Spinal cord (tissue), 10 donors: ENCODE measurements at places on chromosomes 12 and 14. TPM values are rescaled to one million over a fixed set of nuclear protein-coding genes. Genes with fewer than 3 reads are reported as not detected.

GRCh38 chr14:64835431-64835830 is 44.3 kb downstream of the SPTB start:
- no peaks in the 10 kb centered on the region for H3K4me1 ChIP-seq
- DNase-seq = no peak
- H3K4me3 ChIP-seq = no peak overlapping the region
- H3K36me3 ChIP-seq = no peaks in the 10 kb centered on the region
- H3K27ac ChIP-seq = no peak overlapping the region
- no peaks in the 10 kb centered on the region for H3K27me3 ChIP-seq

- H3K27ac ChIP-seq = no peak overlapping the region
- no peaks in the 10 kb centered on the region for H3K4me1 ChIP-seq
- DNase-seq = no peak
- no peaks in the 10 kb centered on the region for H3K27me3 ChIP-seq
- no peak overlapping the region for H3K4me3 ChIP-seq
Observed at GRCh38 chr14:80781972-80782367, 159.6 kb downstream of the CEP128 start.

Gene TPH2
- polyA plus RNA-seq = 0.48 TPM

Gene RHOJ
- 29.6 TPM for polyA plus RNA-seq

DNA sequence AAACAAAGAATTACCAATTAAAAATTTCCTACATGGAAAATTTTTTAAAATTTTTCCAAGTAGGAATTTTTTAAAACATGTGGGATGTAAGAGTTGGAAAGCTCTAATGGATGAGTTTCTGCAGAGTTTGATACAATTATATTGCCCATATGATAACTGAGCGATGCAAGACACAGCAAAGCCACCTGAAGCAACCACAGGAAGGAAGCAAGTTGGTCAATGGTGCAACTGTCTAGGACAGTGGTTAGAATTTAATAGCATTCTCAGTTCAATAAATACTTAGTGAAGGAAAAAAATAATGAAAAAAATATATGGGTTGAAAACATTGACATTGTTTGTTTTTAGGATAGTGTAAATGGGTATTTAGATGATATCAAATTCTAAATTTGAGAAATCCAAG is 178.6 kb upstream of the GARIN2 start:
- H3K36me3 ChIP-seq = no peaks in the 10 kb centered on the region
- no peaks in the 10 kb centered on the region for H3K27me3 ChIP-seq
- H3K27ac ChIP-seq = no peak overlapping the region
- no peak for DNase-seq
- no peaks in the 10 kb centered on the region for H3K4me1 ChIP-seq
- no peak overlapping the region for H3K4me3 ChIP-seq

DNA sequence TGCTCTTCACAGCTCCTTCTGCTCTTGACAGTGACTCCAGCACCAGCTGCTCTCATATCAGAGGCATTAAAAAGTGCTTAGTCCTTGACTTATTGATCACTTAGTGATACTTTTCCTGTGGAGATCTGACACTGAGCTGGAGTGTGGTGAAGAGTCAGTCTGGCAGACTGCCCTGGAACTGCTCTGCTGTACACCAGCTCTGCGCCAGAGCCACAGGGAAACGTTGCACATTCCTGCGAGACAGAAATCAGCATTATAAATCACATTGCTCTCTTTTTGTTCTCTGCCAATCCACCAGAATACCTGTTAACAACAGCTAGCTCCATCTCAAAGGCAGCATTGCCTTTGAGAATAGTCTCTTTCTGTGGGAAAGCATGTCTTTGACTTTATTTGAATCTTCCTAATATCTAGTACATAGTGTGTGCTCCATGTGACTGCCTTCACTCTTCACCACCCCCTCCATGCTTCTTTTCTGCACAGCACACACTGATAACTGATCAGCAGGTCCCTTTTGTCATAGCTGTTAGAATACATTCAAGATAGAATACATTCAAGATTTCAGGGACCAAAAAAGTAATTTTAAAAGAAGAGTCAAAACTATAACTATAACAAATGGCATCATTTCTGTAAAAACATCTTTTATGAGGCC is 48.2 kb upstream of the VSX2 start:
- peaks cover 4% of the 10 kb centered on the region for H3K27me3 ChIP-seq
- H3K36me3 ChIP-seq = no peaks in the 10 kb centered on the region
- H3K4me1 ChIP-seq = peaks cover 4% of the 10 kb centered on the region
- DNase-seq = no peak
